ENCODE measurements at places on chromosomes 6 and 20.
A peak's percentile ranks its signal among the peaks of the same experiment; 100 is the strongest.

GRCh38 chr6:116530436-116530835 is 15.0 kb downstream of the TRAPPC3L start:
- DNase-seq = peak; percentile 34

- peak; percentile 80 for DNase-seq
These were observed 56.8 kb downstream of the KCNS1 start for GRCh38 chr20:45044084-45044573.

- no peak for DNase-seq
These were observed 91.6 kb upstream of the RIPOR2 start for GRCh38 chr6:25027221-25027916.

GRCh38 chr6:128150376-128150775 is 249.5 kb upstream of the THEMIS start:
- no peak for DNase-seq

GRCh38 chr6:87391334-87391733 is 16.4 kb upstream of the CFAP206 start:
- no peak for DNase-seq

GRCh38 chr6:64376394-64376793 is 740.8 kb downstream of the PHF3 start:
- no peak for DNase-seq

DNA sequence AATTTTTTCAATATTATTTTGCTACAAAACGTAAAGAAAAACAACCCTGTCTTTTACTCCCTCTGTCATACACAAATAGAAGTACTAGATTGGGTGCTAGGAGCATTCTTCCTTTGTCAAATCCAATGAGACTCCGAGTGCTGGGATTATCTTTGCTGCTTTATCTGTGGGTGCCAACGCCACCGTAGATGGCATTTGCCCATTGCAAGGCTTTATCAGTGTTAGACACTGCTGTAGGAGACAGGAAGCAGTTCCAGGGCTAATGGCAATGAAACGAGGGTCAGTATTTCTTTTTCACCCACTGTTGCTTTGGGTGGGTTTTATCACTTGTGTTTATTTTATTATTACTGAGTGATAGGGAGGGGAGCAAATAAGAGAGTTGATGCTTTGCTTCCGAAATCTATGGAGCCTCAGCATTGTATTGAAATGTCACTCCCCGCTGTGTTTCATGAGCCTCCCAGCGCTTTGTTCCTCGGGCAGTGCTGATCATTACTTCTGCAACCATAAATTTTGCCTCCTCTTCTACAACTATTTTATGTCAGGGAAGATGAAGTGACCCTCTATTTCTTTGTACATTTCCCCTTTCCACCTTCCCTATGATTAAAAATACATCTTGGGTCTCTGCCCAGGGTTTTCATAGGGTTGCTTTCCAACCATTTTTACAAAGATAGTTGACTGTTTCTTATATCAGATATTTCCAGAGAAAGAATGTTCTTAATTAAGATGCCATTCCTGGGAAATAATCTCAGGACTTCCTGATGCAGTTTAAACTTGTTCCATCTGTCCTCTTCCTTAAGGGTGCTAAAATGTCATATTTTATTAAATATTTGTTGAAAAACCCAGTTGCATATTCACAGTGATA is 86.7 kb upstream of the LAMP5 start:
- DNase-seq = no peak

GRCh38 chr20:63795178-63795830 is 35.8 kb downstream of the ZBTB46 start:
- DNase-seq = no peak

- no peak for DNase-seq
These were observed 207.7 kb upstream of the SNX9 start for GRCh38 chr6:157615420-157615769.

DNA sequence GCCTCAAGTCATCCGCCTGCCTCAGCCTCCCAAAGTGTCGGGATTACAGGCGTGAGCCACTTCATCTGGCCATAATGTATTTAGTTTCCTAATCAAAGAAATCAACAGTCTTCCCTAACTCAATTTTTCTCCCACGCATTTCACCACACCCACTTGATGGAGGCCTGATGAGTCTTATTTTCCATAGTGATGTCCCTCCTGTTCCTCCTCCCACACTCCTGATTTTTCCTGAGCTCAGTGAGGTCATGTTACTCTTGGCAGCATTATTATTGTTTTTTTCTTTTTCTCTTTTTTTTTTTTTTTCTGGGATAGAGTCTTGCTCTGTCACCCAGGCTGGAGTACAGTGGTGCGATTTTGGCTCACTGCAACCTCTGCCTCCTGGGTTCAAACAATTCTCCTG is 8.9 kb downstream of the ABRACL start:
- no peak for DNase-seq

DNA sequence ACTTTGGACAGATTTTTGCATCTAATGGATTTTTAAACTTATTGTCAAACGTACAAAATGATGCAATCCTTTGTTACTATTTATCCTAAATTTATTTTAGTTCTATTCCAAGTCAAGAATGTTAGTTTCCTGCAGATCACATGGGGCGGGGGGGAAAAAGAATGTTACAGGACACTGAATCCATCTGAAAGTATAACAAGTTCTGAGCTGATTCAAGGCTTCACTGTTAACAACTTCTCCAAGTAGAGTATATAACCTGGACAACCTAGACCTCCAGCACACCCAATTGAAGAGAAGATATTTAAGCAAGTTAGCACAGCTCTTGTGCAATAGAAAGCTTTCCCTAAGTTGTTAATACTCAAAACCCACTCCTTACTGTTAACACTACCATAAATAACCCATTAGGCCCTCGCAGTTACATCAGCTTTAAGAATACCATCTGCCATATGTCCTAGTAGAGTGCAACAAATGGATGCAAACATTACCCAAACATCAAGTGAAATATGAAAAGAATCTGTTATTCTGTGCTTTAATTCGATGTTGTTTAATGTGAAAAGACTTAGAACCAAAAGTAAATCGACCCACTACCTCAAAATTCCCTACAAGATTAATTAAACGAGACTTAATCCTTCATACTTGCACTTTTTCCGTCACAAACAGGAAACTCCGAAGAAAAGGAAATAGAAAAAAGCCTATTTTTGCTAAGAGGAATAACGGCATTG is 1.3 kb downstream of the SEC63 start:
- no peak for DNase-seq

GRCh38 chr6:39585641-39586040 is 139.6 kb downstream of the KIF6 start:
- DNase-seq = no peak

DNA sequence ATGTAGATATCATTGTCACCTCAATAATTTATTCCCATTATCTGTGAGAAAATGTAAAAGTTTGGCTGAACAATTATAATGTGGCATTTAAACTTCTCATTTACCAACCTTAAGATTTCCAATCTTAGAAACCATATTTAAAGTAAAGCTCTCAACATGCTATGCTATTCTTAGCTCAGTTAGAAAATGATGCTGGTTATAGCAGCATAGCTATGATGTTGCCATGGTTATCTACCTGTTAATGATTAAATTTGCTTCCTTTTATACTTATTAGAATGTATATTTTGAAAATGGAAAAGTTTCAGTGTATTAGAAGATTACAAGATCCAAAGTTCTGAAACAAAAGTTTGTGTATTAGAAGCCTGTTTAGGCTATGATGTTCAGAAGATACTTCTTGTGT is 110.1 kb downstream of the GPR63 start:
- no peak for DNase-seq

DNA sequence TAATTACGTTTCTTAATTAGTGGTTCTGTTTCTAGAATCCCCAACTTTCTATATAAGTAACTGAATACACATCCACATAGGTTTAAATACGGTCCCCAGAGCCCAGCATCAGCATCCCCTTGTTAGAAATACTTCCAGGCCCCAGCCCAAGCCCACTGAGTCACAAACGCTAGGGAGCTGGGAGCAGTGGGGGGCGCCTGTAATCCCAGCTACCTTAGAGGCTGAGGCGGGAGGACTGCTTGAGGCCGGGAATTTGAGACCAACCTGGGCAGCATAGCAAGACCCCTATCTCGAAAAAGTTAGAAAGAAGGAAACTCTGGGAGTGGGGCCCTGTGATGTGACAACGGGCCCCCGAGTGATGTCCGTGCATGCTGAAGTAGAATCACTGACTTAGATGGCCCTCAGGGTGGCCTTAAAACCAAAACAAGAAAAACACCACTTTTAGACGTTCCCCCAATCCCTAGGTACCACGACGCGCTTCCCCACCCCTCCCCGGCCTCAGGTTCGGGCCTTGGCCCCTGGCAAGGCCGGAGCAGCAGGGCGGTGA is 1.3 kb upstream of the PPP1R3G start:
- no peak for DNase-seq

- DNase-seq = no peak
These were observed 4.2 kb downstream of the BRD2 start for GRCh38 chr6:32972353-32973143.

DNA sequence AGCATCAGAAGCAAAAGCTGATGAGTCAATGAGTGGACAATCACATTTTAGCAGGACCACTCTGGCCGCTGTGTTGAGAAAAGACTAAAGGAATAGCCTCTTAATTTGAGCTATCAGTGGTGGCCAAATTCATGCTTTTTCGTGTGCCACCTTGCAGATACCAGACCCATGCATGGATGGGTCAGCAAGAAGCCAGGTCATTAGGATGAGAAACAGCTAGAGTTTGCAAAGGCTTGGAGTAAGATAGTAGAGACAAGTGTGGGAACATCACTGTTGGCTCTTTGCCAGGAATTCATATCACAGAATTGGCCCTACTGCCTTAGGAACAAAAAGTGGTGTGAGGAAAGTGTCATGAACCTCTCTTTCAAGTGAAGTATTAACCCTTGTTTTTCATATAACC is 25.5 kb downstream of the MRAP2 start:
- DNase-seq = no peak

GRCh38 chr20:1827974-1828785 is 67.0 kb upstream of the SIRPA start:
- DNase-seq = no peak

GRCh38 chr6:158077676-158078075 is 90.4 kb downstream of the SERAC1 start:
- no peak for DNase-seq

DNA sequence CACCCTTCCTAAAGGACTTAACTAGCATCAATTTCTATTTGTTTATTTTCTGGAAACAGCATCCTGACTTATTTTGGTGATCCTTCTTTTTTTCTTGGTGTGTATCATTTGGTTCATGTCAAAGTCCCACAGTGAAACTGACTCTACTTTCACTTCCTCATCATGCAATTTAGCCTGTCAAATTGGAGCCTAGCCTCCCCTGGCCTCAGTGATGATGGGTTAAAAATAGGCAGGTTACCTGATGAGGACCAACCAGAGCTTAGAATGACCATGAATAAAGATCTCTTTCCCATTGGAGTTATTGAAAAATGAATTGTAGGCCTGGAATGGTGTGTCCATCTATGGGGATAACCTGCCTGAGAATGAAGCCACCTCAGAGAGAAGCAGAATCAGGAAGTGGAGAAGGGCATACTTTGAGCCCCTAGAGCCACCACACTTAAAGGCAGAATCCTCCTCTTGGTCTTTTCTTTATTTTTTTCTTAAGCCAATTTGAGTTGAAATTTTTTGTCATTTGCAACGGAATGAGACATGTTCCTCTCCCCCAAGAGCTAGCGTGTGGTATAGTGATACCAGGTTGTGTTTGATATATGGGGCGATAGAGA is 105.6 kb downstream of the BTBD3 start:
- DNase-seq = no peak

DNA sequence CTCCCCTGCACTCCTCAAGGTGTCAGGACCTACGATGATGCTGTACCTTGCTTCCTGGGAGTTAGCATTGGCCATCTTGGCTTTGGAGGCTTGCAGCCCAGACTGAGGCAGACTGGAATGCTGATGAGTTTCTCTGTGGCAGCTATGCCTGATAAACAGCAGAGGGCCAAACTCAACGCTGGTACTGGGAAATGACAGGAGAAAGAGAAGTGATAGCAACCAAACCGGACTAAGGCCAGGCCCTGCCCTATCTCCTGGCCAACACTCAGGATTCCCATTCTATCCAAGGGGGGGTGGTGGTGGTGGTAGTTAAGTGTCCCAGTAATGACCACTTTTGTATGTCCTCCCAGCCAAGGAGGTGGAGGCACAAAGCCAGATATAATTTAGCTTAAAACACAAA is 90.0 kb upstream of the DTNBP1 start:
- no peak for DNase-seq

DNA sequence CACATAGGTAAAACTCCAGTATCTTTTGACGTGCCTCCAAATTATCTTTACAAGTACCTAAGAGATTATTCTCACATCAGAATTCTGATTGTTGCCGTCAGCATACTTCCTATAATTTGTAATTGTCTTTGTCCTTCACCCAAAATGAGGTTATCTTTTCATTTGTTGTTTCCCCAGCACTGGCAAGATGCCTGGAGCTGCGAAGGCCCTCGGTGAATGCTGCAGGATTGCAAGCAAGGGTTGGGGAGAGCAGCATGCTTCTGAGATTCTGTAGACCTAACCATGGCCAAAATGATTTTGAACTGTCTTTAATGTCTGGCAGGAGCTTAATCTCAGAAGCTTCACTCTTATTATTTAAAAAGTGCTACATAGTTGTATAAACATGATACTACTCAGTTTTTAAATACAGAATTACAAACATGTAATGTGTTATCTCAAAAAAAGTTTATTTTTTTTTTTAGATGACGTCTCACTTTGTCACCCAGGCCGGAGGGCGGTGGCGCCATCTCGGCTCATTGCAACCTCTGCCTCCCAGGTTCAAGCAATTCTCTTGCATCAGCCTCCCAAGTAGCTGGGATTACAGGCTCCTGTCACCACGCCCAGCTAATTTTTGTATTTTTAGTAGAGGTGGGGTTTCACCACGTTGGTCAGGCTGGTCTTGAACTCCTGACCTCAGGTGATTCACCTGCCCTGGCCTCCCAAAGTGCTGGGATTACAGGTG is 88.7 kb downstream of the ELOVL5 start:
- no peak for DNase-seq

- no peak for DNase-seq
These were observed 17.9 kb upstream of the CST3 start for GRCh38 chr20:23655491-23656211.

GRCh38 chr20:2946988-2947961 is 74.0 kb downstream of the PTPRA start:
- DNase-seq = peak; percentile 57

- DNase-seq = no peak
These were observed 689.3 kb downstream of the HACE1 start for GRCh38 chr6:104170401-104170800.

DNA sequence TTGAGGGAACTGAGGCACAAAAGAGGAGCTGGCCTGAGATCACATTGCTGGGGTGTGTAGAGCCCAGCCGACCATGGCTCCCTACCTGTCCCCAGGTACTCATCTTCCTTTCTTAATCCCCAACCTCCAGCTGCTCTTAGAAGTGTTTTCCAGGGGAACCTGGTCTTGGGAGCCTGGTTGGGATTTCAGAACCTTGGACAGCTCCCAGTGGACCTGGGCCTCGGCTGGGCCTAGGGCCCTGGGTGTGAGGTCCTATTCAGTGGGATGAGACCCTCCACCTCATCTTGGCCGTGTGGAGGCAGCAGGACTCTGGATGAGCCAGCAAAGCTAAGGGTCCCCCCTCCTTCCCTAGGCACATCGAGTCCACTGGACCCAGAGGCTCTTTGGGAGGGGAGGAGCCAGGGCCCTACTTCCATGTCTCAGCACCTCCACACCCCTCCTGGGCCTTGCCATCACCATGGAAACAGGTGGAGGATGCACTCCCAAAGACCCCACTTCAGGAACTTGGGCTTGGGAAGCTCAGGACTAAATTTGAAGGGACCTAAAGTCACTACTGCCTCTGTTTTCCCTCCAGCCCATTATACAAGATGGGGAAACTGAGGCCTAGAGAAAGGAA is 38.5 kb downstream of the DLGAP4 start:
- DNase-seq = peak; percentile 33

- DNase-seq = no peak
These were observed 28.4 kb downstream of the MAP3K5 start for GRCh38 chr6:136763716-136764516.

GRCh38 chr6:149356081-149356750 is 38.7 kb downstream of the TAB2 start:
- DNase-seq = no peak
